NCI-H1092 treated with DMSO at 0.1 percent for 48 hours (cell line): ENCODE measurements at places on chromosomes 12 and 14.

- no peak for DNase-seq
Observed at GRCh38 chr14:46279776-46280175, 371.8 kb downstream of the RPL10L start.

GRCh38 chr12:47754126-47754525, 4.6 kb downstream of the RAPGEF3 start:
- DNase-seq, result no peak

DNA sequence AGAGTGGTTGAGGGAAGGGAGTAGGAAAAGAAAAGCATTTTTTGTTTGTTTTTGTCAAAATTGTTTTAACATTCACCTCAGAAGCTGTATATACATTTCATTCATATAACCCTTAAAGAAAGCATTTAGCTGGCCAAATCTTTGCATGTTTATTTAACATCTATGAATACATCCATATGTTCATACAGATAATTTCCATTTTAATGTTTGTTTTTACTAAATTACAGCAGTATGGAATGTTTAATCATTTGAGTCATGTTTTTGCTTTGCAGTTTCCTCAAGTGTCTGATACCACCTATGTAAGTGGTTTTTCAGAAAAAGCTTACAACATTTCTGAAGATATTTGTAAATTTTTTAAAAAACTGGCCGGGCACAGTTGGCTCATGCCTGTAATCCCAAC, 84.3 kb upstream of the ATF1 start:
- DNase-seq, result no peak

DNA sequence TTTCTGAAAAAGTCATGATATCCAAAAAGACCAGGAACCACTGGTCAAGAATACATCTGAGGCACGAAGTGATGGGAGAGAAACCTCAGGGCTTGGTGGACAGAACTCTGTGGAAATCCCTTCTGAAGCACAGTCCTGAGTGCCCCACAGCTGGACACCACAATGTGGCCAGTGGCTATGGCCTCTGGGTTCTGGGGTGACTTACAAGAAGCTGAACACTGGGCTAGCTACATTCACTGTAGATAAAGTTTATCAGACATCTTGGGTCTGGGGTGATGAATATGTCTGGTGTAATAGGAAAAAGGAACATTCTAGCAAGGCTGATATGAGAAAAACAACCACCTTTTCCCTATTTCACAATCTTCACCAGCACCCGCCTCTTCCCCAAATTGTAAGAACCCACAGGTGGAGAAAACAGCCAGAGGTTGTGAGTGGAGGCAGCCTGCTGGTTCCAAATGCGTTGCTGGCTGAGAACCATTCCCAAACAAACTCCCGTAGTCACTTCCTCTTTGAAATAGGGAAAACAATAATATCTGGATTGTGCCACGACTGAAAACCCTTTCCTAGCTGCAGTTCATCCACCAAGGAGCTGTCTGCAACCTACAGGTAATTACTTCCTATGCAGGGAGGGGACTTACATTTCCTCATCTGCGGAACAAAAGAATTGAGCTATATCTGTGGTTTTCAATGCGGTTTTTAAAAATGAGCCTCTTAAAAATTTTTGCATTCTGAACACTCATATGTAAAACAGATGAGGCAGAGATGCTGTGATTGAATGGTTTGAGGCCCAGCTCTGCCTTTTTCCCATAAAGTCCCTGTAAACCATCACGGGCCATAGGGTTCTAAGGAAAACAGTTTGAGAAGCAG, 193.6 kb downstream of the SLC41A2 start:
- no peak for DNase-seq

- no peak for DNase-seq
Observed at GRCh38 chr12:101599771-101600484, 5.2 kb downstream of the MYBPC1 start.

GRCh38 chr12:105724641-105725040, 394.1 kb downstream of the C12orf75 start:
- DNase-seq, result no peak

GRCh38 chr14:96091941-96092411, 52.8 kb downstream of the C14orf132 start:
- no peak for DNase-seq

DNA sequence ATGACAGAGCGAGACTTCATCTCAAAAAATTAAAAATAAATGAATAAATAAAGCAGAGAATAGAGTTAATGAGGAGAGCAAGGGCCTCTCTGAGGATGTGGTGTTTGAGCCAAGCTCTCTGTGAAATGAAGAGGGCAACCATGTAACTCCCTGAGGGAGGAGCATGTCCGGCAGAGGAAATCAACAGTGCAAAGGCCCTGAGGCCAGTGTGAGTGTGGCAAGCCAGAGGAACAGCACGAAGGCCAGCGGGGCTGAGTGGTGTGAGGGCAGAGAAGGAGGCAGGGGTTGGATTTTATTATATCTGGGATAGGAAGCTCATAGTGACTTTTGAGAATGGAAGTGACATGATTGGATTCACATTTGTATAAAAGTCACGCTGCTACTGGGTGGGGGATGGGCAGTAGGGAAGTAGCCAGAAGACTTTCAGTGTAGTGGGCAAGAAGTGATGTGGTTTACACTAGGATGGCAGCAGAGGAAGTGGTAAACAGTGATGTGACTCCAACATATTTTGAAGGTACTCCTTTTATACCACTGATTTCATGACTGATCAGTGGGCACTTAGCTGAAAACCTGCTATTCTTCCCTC, 10.3 kb upstream of the LRP1-AS start:
- no peak for DNase-seq

GRCh38 chr12:85733984-85734383, 102.2 kb downstream of the RASSF9 start:
- DNase-seq, result no peak

DNA sequence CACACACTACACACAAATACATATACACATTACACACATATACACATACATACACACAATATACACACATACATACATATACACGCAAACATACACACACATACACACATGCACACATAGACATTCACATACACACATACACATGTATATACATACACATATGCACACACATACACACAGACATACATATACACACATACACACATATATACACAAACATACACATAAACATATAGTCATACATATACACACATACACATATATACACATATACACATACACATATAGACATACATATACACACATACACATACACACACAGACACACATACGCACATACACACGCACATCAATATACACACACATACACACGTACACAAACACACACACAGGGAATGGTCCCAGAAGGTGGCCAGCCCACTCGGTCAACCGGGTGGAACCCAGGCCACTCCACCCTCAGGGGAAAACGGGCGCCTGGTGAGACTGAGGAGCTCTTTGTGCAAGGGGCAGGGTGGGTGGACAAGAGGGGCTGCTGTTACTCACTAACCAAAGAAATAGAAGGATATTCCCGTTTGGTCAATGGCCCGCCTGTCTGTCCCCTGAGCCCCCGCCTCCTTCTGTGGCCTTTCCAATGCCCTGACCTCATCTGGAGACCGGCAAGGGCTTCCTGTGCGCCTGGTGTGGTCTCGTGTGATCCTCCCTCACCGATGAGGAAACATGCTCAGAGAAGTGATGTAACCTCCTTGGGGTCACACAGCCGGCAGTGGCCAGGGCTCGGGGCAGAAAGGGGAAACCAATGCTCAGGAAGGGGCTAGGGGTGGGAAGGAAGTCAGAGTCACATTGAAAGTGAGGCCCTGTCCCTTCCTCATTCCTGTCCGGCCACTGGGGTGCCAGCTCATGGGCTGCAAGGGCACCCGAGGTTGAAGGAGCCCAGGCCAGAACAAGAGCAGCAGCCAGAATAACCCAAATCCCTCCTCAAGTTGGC, 5.3 kb downstream of the TRPV4 start:
- no peak for DNase-seq

- DNase-seq, result no peak
Observed at GRCh38 chr14:81170829-81171195, 49.9 kb downstream of the GTF2A1 start.

GRCh38 chr12:57620936-57621496, 9.8 kb downstream of the ARHGEF25 start:
- DNase-seq, result no peak

DNA sequence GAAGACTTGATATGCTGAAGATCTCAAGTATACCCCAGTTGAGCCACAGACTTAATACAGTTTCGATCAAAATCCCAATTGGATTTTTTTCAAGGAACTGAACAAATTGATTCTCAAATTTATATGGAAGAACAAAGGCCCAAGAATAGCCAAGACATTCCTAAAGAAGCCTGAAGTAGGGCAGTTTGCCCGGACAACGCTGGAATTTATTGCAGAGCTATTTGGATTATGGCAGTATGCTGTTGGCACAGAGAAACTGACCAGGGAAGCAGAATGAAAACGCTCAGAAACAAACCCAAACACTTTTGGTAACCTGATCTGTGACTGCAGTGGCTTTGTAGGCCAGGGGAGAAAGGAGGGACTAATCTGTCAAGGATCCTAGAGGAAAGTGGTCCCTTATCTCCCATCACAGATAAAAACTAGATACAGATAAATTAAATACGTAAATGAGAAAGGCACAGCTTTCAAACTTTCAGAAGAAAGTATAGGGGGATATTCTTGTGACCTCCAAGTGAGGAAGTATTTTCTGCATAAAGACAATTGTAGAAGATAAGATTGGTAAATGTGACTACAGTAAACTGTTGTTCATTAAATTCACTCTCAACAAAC, 35.9 kb upstream of the GSC start:
- no peak for DNase-seq

DNA sequence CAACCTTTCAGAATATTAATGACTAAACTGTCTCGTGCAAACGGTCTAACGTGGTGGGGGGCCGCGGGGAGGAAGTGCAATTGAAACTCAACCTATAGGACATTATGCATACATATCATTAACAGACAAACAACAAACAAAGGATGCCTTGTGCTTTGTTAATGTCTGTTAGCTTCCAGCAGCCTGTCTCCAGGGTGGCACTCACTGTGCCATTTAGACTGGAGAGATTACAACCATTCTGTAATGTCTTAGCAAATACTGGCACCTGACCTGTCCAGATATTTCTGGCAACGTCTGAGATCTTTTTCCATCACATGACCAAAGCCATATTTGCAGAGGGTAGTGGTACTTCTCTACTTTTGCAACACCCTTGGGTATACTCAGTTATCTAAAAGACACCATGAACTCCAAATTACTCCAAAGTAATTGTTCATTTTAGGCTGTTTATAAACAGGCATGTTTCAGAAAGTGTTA, 11.6 kb downstream of the BHLHE41 start:
- no peak for DNase-seq

DNA sequence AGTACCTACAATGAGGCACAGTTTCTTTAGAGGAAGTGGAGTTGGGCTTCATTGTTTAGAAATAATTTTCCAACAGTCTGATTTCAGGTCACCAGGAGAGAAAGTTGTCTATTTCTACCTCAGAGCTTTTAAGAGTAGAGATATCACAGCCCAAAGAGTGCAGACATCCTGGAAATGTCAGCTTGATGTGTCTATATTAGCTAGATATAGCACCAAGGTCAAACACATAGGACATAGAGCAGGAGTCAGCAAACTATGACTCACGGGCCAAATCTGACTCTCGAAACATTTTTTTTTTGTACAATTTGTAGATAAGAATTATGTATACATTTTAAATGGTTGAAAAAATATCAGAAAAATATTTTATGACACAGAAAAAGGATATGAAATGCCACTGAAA, 53.7 kb downstream of the KCNC2 start:
- no peak for DNase-seq

DNA sequence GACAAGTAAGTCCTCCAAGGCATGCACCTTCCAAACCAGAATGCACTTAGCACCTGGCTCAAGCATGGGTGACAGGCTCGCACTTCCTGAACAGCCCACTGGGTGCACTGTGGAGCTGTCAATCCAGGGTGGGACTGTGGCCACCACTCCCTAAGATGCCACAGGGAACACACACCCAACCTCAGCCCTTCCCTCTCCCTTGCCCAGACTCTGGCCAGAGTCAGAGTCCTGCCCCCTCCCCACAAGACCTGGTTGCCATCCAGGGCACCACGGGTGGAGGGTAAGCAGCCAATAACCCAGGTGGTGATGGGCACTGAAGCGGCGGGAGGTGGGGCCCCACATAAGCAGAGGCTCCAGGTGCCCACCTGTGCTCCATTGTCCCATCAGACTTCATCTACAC, 160.6 kb downstream of the MYRFL start:
- DNase-seq, result no peak

GRCh38 chr12:110822821-110823415, 23.9 kb upstream of the CCDC63 start:
- no peak for DNase-seq

DNA sequence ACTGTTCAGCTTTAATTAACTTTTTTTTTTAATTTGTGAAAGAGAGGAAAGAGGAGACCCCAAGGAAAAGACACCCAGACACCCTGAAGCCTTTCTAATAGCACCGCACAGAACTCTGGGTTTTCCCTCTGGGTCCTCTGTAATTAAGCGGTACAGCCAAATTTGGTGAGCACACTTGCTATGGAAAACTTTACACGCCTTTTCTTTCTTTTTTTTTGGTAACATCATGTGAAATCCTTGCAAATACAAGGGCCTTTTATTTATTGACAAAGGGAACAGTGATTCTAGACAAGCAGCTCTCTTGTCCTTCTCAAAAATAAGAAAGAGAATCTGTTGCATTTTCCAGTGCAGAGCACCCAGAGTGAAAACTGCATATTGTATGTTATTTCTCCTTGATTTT, 44.4 kb upstream of the CPM start:
- no peak for DNase-seq

DNA sequence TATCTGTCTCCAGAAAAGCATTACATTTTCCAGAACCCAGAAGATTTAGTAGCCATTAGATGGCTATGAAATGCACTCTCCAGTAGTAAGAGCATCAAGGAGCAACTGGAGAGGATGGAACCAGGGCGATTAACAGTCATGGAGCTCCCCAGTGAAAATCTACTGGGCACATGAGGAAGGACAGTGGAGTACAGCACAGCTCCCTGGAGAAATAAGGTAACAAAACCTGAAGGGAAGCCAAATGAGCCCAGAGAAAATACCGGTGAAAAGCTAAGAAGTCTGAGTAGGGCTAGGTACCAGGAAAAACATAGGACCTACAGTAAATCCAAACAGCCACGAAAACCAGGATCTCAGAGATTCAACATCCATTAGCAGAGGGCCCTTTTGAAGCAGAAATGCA, 21.6 kb downstream of the SOX5 start:
- no peak for DNase-seq

DNA sequence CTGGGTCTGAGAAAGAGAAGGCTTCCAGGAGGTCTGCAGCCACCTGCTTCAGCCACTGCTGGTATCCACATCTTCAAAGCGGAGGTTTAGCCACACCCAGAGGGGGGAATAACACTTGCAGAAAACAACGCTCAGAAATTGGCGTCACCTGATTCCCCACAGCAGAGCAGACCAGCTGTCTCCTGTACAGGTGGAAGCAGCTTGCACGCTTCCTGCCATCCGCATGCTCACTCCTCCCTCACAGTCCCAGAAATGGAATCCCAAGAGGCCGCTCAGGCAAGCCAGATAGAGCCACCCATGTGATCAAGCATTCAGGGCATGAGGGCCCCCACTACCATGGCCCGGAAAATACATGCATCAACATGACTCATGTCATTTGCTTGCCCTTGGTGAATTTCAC, 112.2 kb upstream of the DIO3 start:
- no peak for DNase-seq
